ENCODE measurements at places on chromosomes 3 and 15.

- DNase-seq = no peak
Observed at GRCh38 chr3:156632601-156633000, 41.8 kb upstream of the TIPARP start.

- no peak for DNase-seq
Observed at GRCh38 chr15:86121568-86122225, 42.0 kb downstream of the AGBL1 start.

DNA sequence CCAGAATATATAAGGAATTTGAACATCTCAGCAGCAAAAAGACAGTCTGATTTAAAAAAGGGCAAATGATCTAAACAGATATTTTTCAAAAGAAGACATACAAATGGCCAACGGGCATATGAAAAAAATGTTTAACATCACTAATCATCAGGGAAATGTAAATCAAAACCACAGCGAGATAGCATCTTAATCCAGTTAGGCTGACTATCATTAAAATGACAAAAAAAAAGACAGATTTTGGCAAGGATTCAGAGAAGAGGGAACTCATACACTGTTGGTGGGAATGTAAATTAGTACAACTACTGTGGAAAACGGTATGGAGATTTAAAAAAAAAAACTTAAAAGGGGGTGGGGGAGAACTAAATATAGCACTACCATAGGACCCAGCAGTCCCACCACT lies 47.9 kb downstream of the RNF13 start:
- no peak for DNase-seq

DNA sequence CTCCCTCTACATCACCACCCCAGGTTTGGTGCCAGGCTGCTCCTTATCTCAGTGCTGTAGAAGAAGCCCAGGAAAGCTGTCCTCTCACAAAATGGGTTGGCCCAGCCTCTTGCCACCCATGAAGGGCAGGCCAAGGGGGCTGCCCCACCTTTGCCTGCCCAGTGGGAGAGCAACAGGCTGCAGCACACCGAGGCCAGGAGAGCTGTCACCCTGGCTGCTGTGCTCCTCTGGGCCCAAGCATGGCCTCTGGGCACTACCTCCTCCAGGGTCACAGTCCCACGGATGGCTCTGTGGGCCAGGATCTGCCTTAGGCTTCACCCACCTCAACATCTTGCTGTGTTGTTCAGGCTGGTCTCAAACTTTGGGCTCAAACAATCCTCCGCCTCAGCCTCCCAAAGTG lies 6.4 kb upstream of the STAB1 start:
- no peak for DNase-seq

GRCh38 chr15:67132276-67132675 lies 66.9 kb downstream of the SMAD3 start:
- DNase-seq = no peak

DNA sequence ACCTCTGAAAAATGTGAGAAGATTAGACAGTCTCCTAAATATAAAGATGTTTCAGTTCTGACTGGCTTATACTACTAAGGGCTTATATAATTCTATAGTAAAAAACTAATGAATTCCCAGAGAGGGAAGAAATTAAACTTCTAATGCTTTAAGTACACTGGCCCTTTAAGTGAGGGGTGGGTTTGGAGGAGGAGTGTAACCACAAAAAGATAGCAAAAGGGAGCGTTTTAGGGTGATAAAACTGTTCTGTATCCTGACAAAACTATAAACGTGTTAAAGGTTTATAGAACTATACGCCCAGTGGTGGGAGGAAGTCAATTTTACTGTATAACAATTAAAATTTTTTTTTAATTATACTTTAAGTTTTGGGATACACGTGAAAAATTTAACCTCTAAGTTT lies 45.8 kb downstream of the CEP152 start:
- no peak for DNase-seq

- DNase-seq = no peak
Observed at GRCh38 chr15:101310161-101310480, 15.1 kb upstream of the SNRPA1 start.

GRCh38 chr3:58524326-58524888 lies 12.6 kb downstream of the ACOX2 start:
- no peak for DNase-seq

- peak; percentile 76 for DNase-seq
Observed at GRCh38 chr15:29034151-29034550, 148.4 kb downstream of the APBA2 start.

GRCh38 chr3:11465744-11466616 lies 177.7 kb downstream of the VGLL4 start:
- DNase-seq = peak; percentile 90

GRCh38 chr3:107753494-107753893 lies 230.7 kb downstream of the BBX start:
- DNase-seq = peak; percentile 55

DNA sequence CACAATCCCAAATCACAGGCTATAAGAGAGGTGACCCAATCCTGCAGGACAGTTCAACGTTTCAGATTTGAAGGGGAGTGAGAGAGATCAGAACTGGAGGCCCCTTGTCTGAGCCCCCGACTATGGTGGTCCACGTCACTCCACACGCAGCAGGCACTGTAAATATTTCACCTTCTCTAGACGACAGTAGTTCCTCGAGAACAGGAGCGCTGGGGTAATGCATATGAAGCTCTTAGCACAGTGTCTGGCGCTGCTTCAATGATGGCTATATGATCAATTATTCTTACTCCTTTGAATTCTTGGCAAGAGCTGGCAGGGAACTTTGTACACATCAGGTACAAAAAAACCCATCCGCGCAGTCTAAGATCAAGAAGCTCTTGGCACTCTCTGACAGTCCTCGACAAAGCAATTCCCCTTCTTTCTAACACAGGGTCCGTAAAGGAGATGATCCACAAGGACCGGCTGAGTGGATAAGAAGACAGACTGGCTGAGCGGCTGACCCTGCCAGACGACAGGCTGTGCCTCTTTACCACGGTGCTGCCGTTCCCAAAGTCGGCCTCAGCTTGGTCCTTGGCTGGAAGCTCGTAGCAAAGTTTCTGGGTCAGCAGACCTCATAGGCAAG lies 522 bp upstream of the NRROS start:
- no peak for DNase-seq

DNA sequence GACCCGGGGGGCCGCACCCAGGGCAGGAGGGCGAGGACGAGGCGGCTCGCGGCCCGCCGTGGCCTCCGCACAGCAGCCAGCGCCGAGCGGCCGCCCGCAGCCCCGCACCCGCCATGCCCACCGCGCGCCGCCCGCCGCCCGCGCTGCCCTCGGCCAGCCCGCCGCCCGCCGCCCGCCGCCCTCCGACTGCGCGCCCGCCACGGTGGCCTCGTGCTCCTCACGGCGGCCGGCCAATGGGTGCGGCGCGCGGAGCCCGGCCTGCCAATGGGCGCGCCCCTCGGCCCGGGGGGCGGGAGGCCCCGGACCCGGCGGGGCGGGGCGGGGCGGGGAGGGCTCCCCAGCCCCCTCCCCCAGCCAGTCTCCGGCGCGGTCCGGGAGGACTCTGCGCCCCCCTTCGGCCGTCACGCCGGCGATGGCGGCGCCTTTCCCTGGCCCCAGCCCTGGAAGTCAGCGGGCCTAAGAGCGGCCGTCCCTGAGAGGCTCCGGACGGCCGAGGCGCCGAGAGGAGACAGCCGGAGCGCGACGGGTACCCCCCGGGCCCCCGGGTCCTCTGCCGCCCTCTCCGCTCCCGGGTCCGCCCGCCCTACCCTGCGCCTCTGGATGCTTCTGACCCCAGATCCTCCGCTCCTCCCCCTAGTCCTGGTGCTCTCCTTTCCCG lies at the start of gene NT5DC2:
Gene NT5DC2 (minus strand): TSS at position 235 of the 658 bp plus-strand sequence. CDS start 120 bp downstream, at position 115.
- peak; percentile 91 for DNase-seq

DNA sequence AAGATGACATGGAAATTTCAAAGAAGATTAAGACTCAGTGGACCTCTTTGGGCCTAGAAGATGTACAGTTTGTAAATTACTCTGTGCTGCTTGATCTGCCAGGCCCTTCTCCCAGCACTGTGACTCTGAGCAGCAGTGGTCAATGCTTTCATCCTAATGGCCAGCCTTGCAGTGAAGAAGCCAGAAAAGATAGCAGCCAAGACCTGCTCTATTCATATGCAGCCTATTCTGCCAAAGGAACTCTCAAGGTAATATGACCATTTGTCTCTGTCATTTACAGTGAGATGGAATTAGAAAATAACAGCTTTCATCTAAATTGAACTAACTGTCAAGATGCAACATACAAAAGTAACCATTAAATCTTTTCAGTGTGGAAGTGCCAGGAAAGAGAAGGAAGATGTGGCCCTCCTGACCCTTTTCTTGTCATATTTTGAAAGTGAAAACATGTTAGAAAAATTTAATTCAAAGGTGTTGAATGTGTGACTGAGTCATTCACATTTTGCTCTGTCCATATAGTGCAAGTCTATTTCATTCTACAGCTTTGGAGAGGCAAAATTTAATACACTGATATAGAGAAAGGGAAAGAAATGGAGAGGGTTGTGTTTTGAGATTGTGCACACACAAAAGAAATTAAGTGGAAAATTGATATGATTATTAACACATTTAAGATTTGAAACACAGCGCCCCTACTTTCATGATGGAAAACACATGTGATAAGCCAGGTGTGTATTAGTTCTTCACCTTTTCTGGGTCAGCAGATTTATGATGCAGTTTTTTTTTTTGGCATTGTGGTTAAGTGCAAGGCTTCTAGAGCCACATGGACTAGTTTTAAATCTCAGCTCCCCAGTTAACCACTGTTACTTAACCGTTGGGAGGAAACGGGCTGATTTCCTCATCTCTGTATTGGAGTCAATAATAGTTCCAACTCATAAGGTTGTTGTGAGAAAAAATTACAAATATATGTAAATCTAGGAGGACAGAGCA lies 375.1 kb downstream of the NAALADL2 start:
- no peak for DNase-seq

DNA sequence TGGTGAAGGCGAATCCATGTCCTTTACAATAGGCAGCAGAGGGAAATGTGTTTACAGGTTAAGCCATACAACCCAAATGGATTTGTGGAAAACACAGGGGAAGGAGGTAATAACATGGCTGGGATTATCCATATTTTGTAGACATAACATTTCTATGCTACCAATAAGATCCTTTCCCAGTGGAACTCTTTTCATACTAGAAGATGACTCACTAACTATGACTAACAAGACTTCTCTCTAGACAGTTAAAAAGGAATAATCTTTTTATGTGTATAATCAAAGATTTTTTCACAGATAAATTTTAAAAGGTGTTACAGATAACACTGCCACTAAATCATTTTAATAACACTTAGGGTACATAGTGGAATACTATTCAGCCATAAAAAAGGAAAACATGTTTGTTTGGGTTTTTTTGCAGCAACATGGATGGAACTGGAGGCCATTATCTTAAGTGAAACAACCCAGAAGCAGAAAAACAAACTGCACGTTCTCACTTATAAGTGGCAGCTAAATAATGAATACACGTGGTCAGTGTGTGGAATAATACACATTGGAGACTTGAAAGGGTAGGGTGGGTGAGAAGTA lies 39.6 kb downstream of the VPS13C start:
- DNase-seq = no peak

DNA sequence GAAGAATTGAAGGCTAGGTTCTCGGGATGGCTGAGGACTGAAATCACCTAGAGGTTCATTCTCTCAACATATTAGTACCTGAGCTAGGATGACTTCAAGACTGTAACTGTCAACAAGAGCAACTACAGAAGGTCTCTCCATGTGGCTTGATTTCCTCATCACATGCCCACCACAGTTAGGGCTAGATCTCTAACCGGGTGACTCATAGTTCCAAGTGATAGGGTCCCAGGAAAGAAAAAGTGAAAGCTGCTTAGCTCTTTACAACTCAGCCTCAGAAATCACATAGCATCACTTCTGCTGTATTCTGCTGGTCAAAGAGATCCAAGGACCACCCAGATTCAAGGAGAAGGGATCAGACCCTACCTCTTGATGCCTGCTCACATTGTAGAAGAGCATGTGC lies 165.4 kb upstream of the AGTR1 start:
- DNase-seq = peak; percentile 8

DNA sequence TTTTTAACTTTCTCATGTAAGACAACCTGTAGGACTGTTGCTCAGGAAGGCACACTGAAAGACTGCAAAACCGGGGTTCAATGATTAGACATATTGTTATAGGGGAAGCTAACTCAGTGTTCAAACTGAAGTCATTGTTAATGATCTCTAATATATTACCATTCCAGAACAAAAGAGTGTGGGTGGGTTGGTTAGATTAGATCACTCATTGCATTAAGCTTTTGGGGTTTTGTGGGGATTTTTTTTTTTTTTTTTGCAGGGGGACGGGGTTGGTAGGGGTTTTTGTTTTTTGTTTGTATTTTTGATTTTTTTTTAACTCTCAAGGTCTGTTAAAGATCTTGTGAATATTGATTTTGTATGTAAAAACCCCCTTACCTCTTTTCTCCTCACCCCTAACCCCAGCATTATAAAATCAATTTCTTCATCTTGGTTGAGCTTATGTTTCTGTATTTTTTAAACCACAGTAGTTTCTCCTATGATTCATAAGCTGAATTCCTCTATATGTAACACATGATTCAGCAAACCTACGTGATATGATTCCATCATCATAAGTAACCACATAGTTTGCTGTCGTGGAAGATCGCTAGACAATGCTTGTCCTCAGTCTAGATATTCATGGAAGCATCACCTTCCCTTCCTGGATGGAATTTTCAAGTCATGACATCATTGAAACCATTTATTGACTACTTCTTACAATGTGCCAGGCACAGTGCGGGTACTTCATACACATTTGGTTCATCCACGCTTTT lies 544.1 kb upstream of the MDFIC2 start:
- peak; percentile 42 for DNase-seq

DNA sequence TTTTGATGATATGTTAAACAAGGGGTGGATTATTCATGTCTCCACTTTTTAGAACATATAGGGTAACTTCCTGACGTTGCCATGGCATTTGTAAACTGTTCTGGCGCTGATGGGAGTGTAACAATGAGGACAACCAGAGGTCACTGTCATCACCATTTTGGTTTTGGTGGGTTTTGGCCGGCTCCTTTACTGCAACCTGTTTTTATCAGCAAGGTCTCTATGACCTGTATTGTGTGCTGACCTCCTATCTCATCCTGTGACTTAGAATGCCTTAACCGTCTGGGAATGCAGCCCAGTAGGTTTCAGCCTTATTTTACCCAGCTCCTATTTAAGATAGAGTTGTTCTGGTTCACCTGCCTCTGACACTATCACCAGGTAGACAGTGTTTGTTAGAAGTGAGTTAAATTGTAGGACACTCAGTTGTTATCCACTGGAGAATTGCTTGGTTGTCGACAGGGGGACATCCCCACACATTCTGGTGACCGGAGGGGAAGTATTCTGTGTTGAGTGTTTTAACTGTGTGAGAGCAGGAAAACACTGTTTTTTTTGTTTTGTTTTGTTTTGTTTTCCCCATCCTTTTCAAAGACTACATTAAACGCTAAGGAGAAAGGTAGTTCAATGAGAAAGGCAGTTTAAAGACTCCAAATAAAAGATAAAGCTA lies 36.9 kb upstream of the SKIL start:
- DNase-seq = no peak

DNA sequence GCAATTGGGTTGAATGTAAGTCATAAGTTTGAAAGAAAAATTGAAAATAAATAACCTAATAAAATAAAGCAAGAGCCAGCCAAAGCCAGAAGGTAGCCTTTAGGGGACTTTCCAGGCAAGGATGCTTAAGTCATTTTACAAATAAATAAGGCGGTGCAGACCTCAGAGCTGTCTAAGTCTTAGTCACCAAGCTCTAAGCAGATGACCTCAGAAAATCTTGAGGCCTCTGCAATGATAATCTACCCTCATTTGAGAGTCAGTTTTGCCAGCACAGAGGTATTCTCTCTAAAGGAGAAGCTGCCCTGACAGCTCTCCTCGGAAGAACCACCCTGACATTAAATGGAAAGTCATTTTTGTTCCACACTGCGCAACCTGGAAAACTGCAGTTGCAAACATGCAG lies 113.9 kb downstream of the OXNAD1 start:
- DNase-seq = no peak

Measured in astrocyte of the hippocampus (primary cell).